ENCODE measurements at places on chromosomes 3 and 15.

DNA sequence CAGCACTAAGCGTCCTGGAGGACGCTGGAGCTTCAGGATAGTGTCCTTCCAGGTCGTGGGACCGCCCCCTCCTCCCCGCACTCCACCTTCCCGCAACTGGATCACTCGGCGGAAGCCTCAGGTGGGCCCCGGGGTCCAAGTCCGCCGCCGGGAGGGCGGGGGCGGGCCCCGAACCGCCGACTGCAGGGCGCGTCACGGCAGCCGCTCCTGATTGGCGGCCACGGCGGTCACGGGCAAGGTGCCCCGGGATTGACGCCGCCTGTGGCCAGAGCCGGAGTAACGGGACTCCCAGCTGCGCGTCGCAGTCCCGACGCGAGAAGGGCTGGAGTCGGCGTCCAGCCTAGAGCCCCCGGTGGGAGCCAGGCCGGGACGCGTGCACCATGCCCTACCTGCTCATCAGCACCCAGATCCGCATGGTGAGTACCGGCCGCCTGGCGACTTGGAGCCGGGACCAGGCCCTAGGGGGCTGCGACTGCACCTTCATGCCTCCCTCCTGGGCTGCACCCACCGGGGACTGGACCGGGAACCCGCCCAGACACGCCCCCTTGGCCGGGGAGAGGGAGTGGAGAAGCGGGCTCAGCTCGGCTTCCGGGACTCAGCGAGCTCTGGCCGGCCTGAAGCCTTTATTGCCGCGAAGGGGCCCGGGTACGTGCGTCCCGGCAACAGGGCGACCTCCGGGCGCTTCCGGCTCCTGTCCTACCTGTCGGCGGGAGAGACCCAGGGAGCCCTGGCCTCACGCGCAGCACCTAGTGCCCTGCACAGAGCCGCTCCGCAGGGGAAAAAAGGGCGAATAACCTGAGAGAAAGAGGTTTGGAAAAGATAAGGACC is at the start of gene GCHFR:
Gene GCHFR (plus strand): TSS at position 268 of the 828 bp plus-strand sequence. CDS start 113 bp downstream, at position 381.
- peak; percentile 70 for DNase-seq

DNA sequence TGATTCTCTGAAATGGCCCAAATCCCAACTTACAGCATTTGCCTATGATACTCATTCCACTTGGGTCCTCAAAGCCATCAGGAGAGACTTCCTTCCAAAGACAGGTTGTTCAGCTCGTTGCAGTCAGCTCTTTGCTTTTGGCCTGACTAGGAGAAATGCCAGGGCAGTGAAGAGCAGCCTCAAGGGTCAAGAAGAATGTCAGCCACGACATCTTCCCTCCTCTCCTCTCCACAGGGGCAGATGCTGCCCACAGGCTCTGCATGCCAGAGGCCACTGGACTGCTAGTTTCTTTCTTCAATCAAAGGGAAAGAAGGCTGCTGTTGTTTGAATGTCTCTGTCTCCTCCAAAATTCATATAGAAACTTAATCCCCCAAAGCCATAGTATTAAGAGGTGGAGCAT is 201.7 kb upstream of the PFN2 start:
- DNase-seq, result no peak

DNA sequence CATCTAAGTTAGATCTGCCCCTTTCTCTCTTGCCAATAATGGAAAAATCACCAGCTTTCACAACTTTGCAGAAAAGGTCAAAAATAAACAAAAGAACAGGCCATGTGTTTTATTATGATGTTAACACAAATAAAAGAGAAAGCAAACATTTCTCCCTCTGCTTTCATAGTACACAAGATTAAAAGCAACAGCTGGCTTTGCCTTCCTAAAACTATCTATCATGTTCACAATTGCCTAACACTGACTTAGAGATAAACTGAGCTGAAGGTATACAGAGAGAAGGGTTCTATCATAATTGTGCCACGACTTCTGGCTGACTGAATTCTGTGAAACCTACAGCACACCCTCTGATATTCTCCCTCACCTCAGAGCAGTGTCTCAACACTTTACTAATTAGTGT is 29.4 kb downstream of the AADAC start:
- no peak for DNase-seq

GRCh38 chr3:188006726-188007393 is 147.1 kb upstream of the LPP start:
- DNase-seq, result no peak
